Lower leg skin (tissue), 4 donors: ENCODE measurements at places on chromosomes 5 and 9.

DNA sequence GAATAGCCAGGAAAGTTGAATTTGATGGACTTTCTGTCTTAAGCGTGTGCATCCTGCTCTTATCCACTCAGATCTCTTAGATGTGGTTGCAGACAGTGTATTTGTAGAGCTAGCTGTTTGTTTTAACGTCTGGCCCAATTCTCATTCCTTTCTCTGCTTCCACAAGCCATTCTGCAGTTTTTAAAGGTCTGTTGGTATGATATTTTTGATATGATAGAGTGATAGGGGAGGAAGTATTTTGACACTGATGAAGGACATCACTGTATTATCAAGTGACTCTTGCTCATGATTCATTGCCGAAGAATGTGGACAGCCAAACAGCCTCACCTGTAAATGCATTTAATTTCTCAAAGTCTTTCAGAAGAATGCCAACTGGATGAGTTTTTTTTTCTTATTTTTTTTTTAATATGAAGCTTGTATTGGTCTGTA is 4.5 kb downstream of the TJP2 start:
- DNase-seq = no peak

GRCh38 chr5:170579601-170580000 is 75.8 kb downstream of the KCNIP1 start:
- DNase-seq = no peak

- no peak for DNase-seq
These were observed 24.6 kb upstream of the ADRB2 start for GRCh38 chr5:148801682-148802276.

- no peak for DNase-seq
These were observed 92.0 kb downstream of the AMBP start for GRCh38 chr9:113985968-113986585.

DNA sequence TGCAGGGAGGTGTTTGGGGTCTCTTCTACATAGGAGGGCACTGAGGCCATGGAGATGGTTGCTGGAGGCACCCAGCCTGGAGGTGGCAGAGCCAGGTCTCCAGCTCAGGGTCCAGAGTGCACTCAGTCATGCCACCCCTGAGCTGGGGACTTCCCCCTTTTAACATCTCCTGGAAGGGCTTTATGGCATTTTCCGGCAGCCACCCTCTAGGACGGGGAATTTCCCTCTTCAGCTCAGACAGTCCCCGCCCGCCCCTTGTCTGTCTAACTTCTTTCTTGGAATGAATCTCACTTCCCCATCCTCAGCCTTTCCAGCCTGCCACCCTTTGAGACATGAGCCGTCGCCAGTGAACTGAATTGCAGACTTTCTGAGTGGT is 49.9 kb downstream of the COL15A1 start:
- DNase-seq = no peak

GRCh38 chr9:114366334-114367128 is 21.3 kb downstream of the AKNA start:
- DNase-seq = no peak
